ENCODE measurements at places on chromosomes 3 and 15.

GRCh38 chr3:166993015-166993630 is 387.0 kb downstream of the ZBBX start:
- no peak for DNase-seq

DNA sequence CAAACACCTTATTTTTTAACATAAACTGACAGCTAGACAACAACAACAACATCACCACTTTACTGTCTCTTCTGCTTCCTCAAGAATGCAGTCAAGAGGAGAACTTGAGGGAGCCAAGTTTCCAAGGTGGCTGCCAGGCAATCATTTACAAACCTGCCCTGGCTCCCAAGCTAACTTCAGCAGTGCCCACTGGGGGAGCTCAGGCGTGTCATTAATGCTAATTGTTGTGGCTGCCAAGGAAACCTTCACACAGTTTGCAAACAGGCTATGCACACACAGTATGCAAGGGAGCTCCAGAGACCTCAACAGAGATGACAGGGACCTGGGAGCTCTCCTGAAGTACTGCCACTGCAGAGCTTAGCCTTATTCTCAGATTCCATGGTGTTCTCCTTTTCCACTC is 2.1 kb downstream of the DZIP1L start:
- no peak for DNase-seq

DNA sequence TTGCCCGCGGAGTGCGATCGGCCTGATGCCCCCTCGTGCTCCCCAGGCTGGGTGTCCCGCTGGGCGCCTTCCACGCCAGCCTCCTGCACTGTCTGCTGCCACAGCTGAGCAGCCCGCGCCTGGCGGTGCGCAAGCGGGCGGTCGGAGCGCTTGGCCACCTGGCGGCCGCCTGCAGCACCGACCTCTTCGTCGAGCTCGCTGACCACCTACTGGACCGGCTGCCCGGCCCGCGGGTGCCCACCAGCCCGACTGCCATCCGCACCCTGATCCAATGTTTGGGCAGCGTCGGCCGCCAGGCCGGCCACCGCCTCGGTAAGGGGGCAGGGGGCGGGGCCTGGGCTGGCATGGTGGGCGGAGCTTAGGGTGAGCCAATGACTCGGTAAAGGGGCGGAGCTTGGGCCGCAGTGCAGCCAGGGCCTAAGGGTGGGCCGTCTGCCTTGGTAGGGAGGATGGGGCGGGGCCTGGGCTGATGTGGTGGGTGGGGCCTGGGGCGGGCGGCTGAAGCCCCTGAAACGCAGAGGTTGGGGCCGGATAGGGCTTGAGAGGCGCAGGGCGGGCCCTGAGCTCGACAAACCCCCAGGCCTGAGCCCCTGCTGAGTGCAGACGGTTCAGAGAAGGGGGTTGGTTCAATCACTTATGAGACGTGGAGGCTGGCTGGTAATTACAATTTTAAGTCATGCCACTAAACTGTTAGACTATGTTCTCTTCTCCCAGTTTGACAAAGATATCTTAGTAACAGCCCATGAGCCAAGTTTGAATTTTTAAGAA is 13.7 kb downstream of the CAND2 start:
- DNase-seq, result peak; percentile 97

- DNase-seq, result peak; percentile 60
These were observed 27.6 kb upstream of the CXCR6 start for GRCh38 chr3:45915518-45916231.

DNA sequence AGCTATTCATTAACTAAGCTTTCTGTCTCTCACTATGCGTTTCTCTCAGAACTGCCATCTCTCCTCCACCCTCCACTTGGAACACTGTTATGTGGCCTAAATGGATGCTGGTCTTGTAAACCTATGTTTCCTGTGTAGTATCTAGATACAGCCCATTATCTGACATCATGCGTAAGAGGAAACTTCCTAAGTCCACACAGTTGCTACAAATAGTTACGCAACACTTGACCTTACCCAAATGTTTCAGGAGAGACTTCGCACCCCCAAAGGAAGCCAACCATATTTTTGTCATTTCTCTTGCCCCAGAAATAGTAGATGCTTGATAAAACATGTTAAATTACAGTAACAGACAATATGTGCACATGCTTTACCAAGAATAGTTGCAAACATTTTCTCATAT is 87.2 kb upstream of the TPRG1 start:
- DNase-seq, result no peak

DNA sequence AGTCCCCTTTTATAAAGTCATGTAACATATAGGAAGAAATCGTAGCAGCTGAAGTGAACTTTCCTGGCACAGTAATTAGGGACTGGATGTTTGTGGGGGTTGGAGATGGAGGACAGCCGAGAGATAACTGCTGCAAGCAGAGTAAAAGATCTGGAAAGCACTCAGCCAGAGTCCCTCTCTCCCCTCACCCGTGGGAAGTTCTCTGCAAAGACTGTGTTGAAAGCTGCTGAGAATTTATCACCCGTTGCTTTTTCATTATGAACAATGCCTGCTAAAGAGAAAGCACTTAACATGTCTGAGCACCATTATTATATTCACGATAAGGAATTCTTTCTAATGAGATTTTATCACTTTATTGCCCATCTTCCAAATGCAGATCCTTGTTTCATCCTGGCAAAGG is 248.8 kb downstream of the SHOX2 start:
- no peak for DNase-seq

GRCh38 chr15:56207092-56207491 is 36.6 kb downstream of the RFX7 start:
- no peak for DNase-seq

DNA sequence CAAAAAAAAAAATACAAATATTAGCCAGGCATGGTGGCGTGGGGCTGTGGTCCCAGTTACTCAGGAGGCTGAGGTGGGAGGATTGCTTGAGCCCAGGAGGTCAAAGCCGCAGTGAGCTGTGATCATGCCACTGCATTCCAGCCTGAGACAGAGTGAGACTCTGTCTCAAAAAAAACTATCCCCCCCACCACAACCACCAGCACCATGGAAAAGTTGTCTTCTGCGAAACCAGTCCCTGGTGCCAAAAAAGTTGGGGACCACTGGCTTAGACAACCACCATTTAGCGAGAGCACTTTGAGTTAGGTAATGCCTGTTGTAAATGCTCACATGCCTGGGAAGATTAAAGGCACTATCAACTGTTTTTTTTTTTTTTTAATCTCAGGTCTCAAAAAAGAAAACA is 15.4 kb downstream of the ARHGAP31 start:
- no peak for DNase-seq

DNA sequence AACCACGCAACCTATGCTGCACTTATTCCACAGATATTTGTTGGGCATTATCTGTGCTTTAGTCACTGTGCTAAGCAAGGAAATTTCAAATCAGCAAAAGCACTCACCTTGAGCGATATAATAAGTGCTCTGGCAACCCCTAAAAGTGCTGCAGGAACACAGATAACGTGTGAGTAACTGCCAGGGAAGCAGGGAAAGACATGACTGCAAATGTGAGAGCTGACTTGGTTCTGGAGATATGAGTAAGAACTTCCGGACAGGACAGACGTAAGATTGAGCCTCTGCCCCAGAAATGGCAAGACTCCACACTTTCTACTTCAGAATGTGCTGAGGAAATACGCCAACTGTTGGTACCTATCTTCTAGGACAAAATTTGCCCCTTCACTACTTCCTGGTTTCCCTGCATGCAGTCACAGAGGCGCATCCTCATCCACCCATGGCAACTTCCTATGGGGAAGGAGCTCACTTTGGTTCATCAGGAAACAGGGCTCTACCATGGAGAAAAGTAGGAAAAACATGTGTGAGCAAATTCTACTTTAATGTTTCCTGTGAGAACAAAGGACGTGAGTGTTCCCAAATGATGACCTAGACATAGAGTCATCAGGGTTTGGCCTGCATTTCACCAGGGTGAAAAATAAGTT is 41.7 kb downstream of the AQP9 start:
- DNase-seq, result no peak

DNA sequence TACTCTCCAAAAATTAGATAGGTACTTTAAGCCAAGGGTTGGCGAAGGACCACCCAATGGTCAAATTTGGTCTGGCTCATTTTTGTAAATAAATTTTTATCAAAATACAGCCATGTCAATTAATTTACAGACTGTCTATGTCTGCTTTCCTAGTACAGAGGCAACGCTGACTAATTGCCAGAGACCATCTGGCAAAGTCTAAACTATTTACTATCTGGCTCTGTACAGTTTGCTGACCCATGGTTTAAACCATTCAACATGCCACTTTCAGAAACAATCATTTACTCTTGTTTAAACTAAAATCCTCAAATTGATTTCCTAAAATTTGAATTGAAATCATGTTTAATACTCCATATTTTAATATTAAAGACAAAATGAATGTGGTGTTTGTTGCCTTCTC is 25.9 kb downstream of the CBLB start:
- no peak for DNase-seq

- no peak for DNase-seq
These were observed 52.9 kb downstream of the RYK start for GRCh38 chr3:134197681-134198261.

- no peak for DNase-seq
These were observed 29.9 kb upstream of the GHSR start for GRCh38 chr3:172478116-172478515.

DNA sequence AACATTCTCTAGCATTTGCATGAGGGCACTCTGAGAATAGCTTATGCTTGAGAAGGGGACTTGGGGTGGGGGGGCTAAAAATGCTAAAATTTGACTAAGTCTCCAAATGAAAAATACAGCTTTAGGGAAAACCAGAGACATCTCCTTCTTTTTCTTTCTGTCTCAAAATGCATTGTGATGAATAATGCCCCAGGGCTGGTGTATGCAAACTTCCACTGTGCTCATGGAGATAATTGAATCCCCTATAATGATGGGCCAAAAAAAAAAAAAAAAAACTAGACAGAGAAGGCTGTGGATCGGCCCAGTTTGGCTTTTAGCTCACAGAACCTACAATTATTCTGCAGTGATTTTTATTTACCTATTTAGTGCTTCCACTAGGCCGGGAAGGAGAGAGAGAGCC is 147.9 kb upstream of the RORA start:
- DNase-seq, result no peak

GRCh38 chr15:79091204-79091867 is 756 bp upstream of the RASGRF1 start:
- DNase-seq, result no peak

- DNase-seq, result peak; percentile 48
These were observed 11.2 kb downstream of the SH2D7 start for GRCh38 chr15:78103406-78104118.

- no peak for DNase-seq
These were observed 377.8 kb upstream of the POU1F1 start for GRCh38 chr3:87654184-87654583.

DNA sequence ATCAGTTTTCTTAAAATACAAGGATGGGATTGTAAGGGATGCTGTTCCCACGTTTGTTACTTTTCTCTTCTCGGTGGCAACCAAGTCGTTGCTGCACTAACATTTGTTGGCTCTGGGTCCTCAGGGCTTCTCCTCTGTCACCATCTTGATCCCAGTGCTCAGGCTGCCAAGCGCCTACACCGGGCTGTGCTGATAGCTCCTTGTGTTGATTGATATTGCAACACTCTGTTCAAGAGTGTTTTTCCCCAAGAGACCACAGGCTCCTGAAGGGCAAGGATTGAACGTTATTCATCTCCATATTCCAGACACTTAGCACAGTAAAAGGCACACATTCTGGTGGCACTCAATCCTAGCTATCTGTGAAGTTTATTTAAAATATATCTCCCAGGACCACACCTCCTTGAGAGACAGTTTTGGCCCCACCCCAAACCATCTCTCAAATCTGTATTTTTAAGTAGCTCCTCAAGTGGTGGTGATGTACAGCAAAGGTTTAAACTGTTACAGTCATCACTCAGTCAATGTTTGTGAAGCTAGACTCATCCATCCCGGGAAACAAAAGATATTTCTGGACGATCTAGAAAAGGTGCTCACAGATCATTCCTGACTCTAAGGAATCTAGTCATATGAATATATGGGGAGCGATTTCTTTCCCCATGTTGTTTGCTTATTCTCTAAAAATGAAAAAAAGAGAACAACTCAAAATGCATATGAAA is 38.5 kb upstream of the FOXP1 start:
- no peak for DNase-seq

DNA sequence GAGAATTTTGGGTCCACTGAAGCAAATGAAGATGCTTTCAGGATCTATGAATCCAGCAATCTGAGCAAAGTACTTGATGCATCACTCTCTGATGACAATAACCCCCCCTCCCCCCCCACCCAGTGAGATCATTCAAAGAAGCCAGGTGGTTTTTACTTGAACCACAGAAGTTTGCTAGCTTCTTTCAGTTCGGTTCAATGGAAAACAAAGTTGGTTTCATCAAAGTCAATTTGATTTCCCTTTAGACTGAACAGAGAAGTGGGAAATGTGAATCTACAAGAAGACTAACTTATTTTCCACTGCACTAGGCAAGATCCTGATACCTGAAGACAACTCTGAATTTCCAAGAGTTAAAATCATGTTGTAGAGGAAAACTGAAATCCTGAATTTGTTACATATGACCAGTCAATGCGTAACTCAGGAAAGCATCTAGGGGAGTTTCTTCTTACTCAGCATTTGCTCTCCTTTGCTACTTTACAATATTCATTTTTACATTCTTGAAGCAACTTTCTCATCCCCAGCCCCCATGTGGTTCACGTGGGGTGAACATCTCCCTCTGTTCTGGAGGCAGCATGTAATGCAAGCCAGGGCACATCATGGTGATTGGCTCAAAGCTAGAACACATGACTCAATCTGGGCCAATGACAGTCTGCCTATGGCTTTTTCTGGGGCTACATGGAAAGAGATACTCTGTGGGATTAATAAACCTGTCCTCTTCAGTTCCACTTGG is 572.6 kb downstream of the FOXP1 start:
- peak; percentile 50 for DNase-seq

DNA sequence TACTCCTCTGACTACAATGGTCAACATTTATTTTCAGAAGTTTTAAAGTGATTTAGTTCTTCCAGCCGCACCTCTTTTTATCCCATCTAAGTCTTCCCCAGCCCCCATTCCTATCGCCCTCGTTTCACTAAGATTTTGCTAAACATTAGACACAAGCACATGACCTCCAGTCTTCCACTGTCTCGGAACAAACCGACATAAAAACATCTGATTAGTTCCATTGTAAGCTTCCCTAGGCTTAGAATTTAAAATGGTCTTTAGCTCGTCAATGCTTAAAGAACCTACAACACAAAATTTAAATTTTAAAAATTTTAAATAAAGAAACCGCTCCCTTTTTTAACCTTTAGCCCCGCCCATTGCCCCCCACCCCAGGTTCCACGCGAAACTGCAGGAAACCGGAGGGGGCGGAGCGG is 284 bp upstream of the TSC22D2 start:
- no peak for DNase-seq

- DNase-seq, result peak; percentile 67
These were observed 27.5 kb downstream of the BHLHE40 start for GRCh38 chr3:5006755-5007202.

- DNase-seq, result no peak
These were observed 55.3 kb downstream of the SLC28A2 start for GRCh38 chr15:45307230-45307924.

- DNase-seq, result no peak
These were observed 70.2 kb downstream of the ARHGAP31 start for GRCh38 chr3:119364401-119364800.

GRCh38 chr3:119018690-119019463 is 15.8 kb downstream of the IGSF11 start:
- no peak for DNase-seq

- no peak for DNase-seq
These were observed 117.7 kb downstream of the CD47 start for GRCh38 chr3:107973152-107973551.
